ENCODE measurements at places on chromosomes 11 and 22.

GRCh38 chr22:26544489-26544888 is 32.2 kb upstream of the TFIP11 start:
- DNase-seq = no peak

DNA sequence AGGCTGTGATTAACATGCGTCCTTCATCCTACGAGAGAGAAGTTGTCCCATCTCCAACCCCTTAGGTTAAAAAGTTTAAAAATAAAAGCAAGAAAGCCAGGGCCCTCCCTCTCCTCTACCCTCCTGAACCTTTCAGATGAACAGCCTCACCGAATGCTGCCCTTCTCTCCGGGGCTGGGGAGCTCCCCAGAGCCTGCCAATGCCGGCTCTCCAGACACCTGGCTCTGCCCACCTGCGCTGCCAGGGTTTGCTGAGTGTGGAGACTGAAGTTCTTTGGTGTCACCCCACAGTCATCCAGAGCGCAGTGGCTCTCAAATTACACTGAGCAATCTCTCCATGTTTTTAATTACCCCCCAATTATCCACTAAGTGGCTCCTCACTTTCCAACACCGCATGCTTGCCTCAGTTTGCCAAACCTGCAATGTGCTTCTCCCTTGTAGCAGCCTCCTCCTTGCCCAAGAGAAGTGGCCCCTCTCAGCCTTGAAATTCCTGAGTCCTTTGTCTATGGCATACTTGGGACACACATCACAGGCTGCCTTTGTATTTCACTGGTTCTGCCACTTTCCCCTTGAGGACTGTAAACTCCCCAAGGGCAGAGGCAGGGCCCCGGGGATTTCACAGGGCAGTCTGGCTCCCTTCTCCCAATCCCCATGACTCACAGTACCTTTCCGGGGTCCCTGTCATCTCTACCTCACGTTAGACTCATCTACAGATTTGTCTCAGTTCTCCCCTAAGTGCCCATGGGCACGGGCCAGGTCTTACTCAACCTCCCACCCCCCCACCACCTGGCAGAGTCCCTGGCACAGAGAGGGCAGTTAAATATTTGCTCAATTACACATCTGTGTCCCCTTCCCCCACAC is 2.0 kb downstream of the MYH9 start:
- peak; percentile 85 for DNase-seq

- DNase-seq = no peak
Observed at GRCh38 chr11:28447226-28447625, 339.0 kb downstream of the METTL15 start.

GRCh38 chr11:57539342-57539741 is 1.9 kb downstream of the SMTNL1 start:
- no peak for DNase-seq

DNA sequence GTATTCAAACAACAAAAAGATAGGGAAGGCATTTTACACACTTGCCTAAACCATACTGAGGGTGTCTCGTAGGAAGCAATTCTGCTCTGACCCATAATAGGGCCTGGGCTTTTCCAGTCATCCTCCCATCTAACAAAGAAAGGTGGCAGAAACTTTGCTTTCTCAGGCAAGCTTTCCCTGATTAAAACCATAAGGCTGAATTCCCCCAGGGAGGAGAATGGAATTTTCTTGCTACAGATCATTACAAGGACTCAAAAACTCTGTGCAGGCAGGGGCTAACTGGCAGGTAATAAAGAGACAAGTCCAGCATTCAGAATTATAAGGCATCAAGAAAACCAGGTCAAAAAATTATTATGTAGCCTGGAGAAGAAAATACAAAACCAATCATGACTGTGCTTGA is 90.4 kb downstream of the RBFOX2 start:
- no peak for DNase-seq
